ENCODE measurements at places on chromosomes 12 and 14.

DNA sequence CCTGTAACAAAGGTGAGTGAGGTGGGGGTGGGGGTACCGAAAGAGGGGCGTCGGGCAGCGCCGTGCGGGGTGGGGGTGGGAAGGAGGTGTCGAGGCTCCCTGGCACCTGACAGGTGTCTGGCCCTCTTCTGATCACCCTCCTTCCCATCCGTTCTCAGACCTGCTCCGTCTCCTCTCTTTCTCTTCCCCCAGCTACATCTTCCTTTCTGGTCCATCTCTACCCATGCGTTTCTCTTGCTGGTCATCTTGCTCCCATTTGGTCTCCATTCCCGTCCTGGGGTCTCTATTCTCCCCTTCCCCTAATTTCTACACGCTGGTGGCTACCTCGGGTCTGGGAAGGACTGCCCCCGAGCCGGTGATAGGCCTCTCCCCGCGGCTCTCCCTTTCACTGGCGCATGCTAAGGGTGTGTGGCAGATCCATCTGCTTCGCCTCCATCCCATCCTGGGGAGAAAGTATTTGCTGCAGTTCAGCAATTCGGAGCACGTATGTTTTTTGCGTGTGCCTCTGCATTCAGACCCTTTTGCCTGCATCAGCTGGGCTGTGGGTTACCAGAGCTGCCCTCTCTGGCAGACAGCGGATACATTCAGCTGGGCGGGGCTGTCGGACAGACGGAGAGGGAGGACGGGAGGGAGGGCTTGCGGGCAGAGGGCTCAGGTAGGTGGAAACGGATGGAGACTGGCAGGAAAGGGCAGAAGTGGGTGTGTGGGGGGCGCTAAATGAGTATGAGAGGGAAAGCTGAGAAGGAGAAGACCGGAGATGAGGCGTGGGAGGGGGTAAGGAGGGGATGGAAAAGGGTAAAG lies 730 bp downstream of the CLSTN3 start:
- DNase-seq, result peak; percentile 58

GRCh38 chr12:15527201-15528080 lies 205.1 kb downstream of the PTPRO start:
- peak; percentile 25 for DNase-seq

GRCh38 chr12:78403681-78404080 lies 460.9 kb upstream of the SYT1 start:
- DNase-seq, result no peak

DNA sequence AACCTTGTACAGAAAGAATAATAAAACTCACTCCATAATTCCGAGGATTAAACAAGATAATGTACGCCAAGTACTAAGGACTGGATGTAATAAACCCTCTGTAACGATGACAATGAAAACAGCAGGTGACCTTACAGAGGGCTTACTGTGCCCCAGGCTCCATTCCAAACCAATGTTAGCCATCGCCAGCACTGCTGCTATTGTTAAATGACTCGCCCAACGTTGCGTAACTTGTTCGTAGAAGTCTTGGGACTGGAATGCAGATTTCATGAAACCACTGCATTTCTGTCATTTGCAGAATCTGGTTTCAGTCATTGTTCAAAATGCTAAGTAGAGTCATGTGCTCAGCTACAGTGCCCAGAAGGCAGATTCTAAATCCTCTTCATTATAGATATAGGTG lies 728 bp upstream of the STON2 start:
- peak; percentile 67 for DNase-seq

DNA sequence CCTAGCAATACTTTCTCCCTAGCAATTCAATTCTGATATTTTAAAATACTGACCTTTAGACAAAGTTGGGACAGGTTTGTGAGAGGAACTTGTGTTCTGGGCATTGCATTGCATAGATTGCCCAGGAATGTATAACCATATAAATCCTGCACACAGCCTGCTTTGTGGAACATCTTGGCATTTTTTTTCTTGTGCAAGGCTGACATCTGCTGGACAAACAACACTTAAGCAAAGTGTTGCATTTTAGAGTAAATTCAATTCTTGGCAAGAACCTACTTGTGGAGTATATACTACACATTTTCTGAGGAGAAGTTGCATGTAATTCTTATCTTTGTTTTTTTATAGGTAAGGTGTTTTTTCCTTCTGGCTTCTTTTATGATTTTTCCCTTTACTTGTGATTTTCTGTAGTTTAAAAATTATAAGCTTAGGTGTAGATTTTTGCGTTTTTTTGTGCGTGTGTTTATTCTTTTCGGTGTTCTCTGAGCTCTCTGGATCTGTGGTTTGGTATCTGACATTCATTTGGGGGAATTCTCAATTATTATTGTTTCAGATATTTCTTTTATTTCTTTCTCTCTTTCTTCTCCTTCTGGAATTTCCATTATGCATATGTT lies 26.4 kb downstream of the TESPA1 start:
- DNase-seq, result peak; percentile 62
